Activated gamma-delta T cell (primary cell): ENCODE measurements at places on chromosomes 7 and 10.

GRCh38 chr10:2262878-2263277 lies 525.6 kb upstream of the ADARB2 start:
- no peak for DNase-seq

DNA sequence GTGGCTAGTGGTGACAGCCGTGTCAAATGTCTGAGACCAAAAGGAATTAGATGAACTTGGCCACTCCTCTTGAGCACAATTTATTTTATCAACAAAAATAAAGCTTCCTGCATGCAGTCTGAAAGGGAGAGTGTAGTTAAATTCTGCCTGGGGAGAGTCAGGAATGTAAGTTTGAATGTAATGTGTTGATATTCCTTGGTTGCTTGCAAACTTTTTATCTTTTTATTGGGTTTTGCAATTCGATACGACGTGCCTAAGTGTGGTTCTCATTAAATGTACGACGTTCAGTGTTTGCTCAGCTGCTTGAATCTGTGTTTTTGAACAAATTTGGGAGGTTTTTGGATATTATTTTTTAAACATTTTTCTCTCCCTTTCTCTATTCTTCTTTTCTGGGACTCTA lies 839.9 kb downstream of the CCSER2 start:
- DNase-seq, result no peak

- DNase-seq, result no peak
Measured at GRCh38 chr7:114084472-114085312, 165.9 kb upstream of the PPP1R3A start.

DNA sequence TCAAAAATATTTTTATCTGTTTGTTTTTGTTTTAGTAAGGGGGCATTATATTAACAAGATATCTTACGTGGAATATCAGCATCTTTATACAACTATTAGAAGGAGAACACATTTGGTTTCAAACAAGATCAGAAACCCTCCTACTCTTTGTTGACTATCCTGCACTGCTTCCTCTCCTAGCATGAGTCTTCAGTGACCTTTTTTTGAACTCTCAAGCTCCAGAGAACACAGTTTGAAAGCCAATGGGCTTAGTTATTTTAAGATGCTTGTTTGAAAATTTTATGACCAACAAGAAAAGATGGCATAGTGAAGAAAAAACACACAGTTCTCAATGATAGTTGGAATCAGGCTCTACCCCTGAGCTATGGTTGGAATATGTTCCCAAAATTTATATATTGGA lies 37.2 kb upstream of the RTKN2 start:
- DNase-seq, result no peak

GRCh38 chr10:54797636-54798321 lies 3.3 kb downstream of the PCDH15 start:
- no peak for DNase-seq

- DNase-seq, result no peak
Measured at GRCh38 chr7:112452102-112452888, 2.0 kb downstream of the IFRD1 start.

- DNase-seq, result no peak
Measured at GRCh38 chr7:123539871-123540270, 5.5 kb upstream of the IQUB start.

DNA sequence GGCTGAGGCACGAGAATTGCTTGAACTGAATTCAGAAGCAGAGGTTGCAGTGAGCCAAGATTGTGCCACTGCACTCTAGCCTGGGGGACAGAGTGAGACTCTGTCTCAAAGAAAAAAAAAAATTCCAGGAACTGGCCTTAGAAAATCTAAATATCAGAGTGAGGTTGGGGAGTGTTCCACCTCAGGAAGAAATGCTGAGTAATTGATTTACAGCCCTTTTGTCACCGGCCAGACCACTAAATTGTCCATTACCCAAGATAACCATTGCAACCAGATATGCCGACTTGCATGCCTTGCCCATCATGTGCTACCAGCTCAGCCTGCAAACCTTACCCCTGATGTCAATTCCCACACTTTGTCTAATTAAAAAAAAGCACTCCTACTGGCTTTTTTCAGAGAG lies 42.4 kb downstream of the CRCP start:
- no peak for DNase-seq
